ENCODE measurements at places on chromosomes 12 and 14.

DNA sequence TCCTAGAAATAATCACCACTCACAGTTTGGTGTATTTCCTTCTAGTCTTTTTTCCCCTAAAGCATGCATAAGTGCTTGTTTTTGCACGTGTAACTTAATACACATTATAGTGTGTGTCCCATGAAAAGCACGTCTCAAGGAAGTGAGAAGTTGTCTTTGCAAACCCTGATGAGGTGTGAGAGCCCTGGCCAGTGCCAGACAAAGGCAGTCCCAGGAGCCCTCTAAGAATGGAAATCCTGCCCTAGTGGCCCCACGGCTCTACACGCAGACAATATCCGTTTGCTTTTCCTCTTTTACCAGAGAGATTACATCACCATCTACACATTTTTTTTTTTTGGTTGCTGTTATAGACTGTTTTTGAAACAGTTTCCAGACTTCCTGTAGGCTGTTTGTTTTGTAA lies 85.5 kb upstream of the FZD10 start:
- DNase-seq = no peak

- DNase-seq = no peak
These were observed 356.5 kb upstream of the ATP2B1 start for GRCh38 chr12:90064852-90065801.

DNA sequence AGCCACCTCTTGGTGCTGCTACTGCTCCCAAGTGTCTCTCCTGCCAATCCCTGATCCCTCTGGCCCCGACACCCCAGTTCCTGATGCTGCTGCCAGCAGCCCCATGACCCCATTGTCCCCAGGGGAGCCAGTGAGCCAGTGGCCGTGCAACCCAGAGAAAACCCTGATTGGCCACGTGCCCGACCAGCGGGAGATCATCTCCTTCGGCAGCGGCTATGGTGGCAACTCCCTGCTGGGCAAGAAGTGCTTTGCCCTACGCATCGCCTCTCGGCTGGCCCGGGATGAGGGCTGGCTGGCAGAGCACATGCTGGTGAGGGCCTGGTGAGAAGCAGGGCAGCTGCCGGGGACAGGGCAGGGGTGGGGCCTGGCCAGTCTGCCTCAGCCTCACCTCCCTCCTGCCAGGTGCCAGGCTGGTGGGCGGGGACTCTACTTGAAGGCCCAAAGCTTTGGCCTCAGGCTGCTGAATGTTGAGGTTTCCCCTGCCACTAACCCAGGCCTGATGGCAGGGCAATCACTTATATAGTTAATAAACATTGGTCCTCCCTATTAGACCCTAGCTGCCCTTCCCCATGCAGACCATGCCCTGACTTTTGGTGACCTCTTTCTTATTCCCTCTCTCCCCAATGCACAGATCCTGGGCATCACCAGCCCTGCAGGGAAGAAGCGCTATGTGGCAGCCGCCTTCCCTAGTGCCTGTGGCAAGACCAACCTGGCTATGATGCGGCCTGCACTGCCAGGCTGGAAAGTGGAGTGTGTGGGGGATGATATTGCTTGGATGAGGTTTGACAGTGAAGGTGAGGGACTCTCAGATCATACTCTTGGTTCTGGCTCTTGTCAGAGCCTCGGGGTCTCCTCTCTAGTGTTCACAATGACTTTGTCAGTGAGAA lies 5.1 kb downstream of the PCK2 start:
- no peak for DNase-seq

- DNase-seq = no peak
These were observed 145.6 kb upstream of the AMIGO2 start for GRCh38 chr12:47225356-47225755.

- DNase-seq = no peak
These were observed 2.0 kb upstream of the PPP1CC start for GRCh38 chr12:110744601-110745264.

DNA sequence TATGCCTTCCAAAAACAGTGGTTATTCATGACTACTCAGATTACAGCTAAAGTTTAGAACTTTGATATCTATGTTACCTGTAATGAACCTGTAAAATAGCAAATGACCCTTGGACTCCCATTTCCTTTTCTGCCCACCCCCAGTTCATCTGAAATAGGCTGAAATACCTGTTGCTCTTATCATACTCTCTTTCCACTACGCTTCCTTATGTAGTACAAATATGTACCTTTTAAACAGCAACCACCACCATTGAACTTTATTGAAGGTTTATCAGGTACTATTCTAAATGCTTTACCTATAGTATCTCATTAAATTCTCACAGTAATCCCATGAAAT lies 239.7 kb downstream of the SSPN start:
- DNase-seq = no peak

DNA sequence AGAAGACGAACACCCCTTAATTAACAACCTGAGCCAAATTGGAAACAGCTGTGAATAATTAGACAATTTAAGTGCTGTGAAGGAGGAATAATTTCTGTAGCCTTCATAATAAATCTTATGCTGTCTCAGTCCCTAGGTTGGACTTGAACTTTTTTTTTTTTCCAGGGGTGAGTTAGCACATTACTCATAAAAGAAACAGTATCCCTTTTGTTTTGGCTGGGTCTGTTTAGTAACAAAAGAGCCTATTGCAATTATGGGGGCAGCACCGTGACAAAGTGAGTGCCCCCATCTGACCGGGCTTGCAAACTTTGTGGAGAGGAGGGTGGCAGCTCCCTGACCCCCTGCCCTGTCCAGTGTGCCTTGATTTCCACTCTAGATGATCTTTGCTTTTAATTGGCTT lies 167.4 kb downstream of the DICER1 start:
- DNase-seq = no peak

GRCh38 chr12:132467511-132467910 lies 22.4 kb upstream of the FBRSL1 start:
- no peak for DNase-seq
